ENCODE measurements at places on chromosomes 4 and X.

- DNase-seq: no peak
These were observed 99.0 kb upstream of the DCAF12L2 start for GRCh38 chrX:126265116-126265515.

DNA sequence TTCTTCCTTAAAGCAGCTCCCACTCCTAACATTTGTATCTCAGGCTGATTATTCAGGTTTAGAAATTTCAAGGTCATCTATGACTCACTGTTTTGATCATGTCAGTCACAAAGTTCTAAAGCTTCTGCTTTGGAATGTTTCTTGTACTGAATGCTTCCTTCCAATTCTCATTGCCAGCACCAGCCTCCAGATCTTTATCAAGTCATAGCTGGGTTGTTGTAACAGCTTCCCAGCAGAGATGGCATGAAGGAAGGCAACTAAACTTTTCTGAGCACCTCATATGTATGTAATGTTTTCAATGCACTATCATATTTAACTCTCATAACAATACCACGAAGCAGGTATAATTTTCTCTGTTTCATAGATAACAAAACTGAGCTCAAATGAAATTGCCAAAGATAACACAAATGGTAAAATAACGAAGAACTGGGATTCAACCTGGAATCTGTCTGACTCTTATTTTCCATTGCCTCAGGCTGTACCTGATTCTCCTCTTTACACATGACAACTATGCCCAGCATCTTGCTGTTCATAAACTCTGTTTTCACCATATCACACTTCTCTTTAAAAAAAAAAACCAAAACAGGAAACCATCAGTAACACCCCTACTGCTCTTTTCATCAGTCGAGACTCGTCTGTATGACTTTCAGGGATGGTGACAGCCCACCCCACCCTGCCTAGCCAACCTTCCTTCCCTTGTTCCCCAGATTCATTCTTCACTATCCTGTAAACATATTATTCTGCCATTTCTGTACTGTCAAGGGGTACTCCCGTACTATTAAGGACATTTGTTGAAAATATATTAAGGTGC is 13.4 kb downstream of the TRPC3 start:
- no peak for DNase-seq

DNA sequence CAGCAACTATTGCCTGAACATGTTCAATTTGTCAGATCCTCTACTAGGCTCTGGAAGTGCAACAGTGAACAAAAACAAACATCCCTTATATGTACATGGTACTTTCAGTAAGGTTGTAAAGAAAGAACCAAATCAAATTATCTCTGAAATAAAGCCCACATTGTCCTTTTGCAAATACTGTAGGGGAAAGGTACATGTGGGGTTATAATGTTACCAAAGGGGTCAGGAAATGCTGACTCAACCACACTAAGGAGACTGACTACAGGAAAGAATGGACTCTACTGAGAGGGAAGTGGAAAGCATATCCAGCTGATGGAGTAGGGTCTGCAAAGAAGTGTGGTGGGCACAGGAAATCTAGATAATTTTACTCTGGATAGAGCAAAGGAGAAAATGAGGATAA is 61.5 kb downstream of the PCDH18 start:
- DNase-seq: no peak

DNA sequence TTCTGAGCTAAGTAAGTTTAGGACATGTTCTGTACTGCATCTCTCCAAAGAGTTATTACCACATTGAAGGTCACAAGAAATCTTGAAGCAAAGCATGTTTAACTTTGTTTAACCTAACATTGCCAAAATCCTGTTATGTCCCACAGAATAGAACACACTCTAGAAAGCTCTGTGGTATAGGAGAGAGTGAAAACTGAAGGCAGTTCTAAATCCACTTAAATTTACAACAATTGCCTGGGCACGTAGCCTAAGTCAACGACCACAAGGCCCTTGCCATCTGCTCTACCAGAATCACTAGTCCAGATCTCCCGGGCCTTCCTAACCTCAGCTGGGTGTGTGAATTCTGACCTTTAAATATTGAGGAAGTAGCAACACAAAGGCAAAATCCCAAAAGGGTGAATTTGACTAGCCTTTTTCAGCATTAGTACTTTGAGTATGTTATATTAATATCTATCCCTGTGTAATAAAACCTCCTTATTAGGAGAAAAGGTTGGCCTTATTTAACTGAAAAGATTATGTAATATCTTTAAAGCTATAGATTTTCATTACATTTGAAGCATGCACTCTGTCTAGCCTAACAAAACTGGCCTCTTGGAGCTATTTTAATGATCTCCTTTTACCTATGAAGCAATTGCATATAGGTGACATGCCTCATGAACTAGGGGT is 4.5 kb upstream of the MAML3 start:
- no peak for DNase-seq
